Cerebellum (tissue), 4 donors: ENCODE measurements at places on chromosomes 4 and X. TPM values are rescaled to one million over a fixed set of nuclear protein-coding genes. Genes with fewer than 3 reads are reported as not detected.

FAM47B gene
- not detected for total RNA-seq

- no peak for DNase-seq
Measured at GRCh38 chr4:167642250-167642649, 408.0 kb upstream of the SPOCK3 start.

FOXR2 gene
- not detected for total RNA-seq

GRCh38 chrX:9369802-9370291, 95.0 kb upstream of the TBL1X start:
- no peak for DNase-seq
